ENCODE measurements at places on chromosomes 5 and 9.
A peak's percentile ranks its signal among the peaks of the same experiment; 100 is the strongest.

DNA sequence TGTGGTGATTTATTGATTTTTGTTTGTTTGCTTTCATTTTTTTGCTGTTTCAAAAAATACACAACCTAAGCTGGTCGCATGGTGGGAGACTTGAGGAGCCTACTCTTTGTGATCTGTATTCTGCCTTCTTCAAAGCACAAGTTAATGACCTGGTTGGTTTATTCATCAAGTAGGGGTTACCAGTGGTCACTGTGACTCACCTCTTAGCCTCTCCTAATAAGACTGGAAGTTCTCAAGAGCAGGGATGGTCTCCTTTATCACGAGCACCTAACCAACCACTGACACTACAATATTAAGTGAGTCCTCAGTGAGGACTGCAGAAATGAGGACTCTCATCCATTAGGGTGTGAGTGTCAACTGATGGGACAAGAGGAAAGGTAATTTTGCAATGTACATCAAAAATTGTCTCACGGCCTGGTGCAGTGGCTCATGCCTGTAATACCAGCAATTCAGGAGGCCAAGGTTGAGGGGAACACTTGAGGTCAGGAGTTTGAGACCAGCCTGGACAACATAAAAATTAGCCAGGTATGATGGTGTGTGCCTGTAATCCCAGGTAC lies 13.6 kb upstream of the MTMR12 start:
- no peak for DNase-seq

DNA sequence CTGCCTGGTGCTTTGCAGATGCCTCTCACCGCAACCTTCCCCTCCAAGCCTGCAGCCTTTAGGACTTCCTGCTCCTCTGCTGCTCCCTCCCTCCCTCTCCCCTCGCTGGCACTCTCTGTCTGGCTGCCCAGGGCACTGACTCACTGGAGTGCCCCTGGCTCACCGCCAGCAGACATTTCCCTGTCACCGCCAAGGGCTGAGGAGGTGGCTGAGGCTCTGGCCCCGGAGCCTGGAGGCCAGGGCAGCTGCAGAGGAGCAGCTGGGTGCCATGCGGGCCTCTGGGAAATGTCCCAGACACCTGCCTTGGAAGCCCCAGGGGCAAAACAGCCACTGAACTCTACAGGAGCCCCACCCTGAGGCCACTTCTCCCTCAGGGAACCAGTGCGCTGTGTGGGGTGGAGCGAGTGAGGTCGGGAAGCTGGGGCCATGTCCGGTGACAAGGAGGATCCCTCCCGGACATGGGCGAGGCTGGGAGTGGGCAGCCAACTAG lies 53.4 kb downstream of the TENT4A start:
- peak; percentile 34 for DNase-seq

- no peak for DNase-seq
Measured at GRCh38 chr5:154095904-154096303, 57.1 kb downstream of the MFAP3 start.

DNA sequence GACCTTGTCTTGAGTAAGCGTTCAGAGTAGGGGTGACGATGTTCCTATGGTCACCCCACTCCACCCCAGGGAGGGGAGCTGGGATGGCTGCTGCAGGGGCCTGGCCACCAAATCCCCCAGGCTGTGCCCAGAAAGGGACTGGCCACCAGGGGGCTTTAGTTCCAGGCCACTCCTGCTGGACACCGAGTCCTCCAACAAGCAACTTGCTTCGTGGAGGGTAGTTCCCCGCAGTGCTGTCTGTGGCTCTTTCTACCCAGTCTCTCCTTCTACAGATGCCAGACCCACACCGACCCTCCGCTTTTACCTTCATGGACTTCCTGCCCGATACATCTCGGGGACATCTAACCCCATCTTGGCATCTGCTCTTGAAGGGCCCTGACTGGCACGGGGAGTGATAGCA lies 35.7 kb upstream of the GABRP start:
- no peak for DNase-seq

- DNase-seq, result no peak
Measured at GRCh38 chr5:9878206-9878605, 248.1 kb upstream of the TAS2R1 start.

- DNase-seq, result peak; percentile 34
Measured at GRCh38 chr5:115423541-115423940, 121.0 kb downstream of the FEM1C start.

- DNase-seq, result no peak
Measured at GRCh38 chr9:108477529-108478006, 378.2 kb downstream of the ACTL7B start.

GRCh38 chr9:68821911-68822310 lies 116.9 kb downstream of the PIP5K1B start:
- no peak for DNase-seq

DNA sequence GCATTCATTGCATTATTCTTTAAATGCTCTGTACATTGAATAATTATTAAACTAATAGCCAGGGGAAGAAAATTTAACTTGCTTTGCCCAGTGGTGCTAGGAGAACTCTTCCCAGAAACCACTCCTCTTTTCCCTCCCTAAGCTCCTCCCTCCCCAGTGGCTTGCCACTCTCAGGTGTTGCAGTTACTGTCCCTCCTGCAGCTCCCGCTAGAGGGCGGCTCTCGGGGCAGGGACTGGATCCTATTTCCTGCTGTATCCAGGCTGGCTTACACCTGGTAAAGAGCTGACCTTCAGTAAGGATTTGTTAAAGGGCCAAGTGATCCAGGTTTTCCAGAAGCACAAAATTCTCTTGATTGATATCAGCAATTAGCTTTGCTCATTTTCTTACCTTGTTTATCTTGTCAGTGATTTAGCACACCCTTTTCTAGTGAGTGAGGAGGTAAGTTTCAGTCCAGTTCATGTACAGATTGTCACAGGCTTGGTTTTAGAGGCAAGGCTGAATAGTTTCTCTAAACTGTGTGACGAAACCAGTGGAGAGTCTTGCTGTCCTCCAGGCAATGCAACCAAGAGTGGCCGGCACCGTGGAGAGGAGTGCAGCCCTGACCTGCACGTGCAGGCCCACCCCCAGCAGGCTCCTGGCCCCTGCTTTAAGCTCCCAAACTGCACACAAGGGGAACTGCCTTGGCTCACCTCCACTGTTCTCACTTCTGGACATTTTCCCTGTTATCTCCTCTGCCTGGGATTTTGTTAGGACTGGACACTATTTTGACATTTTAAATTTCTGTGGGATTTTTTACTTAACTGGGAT lies 423.8 kb downstream of the SPOCK1 start:
- DNase-seq, result no peak

DNA sequence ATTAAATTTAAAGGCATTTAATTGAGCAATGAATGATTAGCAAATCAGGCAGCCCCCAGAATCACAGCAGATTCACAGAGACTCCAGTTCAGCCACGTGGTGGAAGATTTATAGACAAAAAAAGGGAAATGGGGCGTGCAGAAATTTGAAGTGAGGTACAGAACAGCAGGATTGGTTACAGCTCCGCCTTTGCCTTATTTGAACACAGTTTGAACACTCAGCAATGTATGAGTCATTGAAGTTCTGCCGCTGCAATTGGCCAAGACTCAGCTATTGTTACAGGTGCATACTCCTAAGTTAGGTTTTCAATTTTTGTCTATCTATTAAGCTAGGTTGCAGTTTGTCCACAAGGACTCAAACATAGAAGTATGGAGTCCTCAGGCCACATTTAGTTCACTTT lies 157.7 kb upstream of the SLC12A2 start:
- DNase-seq, result no peak

- DNase-seq, result no peak
Measured at GRCh38 chr5:172564188-172564587, 76.9 kb upstream of the NEURL1B start.

GRCh38 chr5:9020996-9021395 lies 524.9 kb downstream of the SEMA5A start:
- DNase-seq, result no peak

DNA sequence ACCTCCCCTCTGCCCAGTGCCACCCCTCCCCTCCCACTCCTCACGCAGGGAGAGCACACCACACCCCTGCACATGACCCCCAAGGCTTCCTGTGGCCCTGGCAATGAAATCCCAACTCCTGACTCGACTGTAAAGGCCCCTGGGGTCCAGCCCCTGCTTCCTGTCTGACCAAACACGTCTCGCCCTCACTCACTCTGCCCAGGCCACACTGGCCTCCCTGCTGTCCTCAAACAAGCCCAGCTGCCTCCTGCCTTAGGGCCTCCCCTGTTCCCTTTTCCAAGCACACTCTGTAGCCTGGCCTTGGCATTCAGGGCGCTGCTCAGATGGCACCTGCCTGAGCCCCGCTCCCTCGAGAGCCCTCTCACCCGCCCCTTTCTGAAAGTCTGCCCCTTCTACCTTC lies 42.4 kb downstream of the HK3 start:
- no peak for DNase-seq

DNA sequence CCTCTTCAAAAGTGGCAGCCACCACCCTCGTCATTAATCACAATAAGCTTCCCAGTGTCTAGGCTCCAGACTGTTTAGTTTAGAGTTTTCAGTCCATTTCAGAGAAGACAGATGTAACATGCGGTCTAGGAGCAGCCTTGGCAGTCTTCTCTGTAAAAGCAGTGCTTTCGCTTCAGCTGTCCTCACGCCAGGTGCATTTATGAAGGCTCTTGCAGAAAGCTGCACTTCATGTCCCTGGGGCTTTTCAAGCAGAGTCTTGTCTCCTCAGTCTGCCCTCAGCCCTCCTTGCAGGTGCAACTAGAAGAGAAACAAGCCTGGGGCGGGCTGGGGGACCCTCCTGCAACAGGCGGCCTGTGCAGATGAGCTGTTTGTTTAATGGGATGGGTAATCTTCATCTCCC lies 281.9 kb downstream of the DRD1 start:
- DNase-seq, result no peak

DNA sequence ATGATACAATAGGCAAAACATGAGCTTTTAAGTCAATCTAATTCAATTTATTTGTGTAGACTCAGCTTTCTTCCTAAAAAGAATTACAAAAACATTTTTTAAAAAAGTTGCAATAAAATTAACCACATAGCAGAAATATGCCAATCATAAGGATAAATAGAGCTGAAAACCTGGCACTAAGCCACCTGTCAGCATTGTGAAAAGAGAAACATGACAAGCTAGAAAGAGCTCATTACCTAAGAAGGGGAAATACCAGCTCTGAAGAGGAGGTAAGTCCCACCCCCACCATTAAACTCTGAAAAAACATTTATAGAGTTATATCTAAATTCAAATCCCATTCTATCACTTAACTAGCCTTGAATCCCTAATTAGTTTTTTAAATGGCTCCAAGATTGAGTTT lies 372.9 kb downstream of the OSTF1 start:
- DNase-seq, result no peak

DNA sequence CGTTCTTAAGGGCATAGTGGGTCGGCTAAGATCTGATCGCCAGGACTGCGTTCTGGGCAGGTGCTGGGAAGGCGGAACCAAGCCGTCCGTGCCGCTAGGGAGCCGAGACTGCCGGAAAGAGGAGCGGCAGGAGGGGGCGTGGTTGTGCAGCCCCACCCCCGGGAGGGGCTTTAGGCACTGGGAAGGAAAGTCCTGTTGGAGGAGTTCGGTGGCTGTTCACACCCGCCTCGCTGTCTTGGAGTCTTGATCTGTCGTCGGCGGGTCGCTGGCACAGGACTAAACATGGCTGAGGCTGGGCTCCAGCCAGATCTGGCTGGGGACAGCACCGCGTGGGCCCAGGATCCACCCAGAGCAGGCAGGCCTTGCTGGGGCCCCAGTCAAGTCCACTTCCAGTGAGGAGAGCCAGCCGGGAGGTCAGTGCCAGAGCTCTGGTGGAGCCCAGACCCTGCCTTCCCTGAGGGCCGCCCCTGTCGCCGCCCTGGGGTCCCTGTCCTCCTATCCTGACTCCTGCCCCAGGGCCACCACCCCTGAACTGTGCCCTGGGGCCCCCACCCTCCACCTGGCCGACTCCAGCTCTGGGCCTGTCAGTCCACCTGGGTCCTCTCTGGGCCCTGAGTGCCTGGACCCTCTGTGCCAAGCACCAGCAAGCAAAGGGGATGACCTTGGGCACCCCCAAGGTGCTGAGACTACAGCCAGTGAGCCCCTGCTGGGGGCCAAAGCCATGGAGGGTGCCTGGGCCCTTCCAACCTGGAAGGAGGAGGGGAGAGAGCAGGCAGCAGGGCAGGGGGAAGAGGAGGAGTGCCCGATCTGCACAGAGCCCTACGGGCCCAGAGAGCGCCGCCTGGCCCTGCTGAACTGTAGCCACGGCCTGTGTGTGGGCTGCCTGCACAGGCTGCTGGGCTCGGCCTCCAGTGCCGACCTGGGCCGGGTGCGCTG lies 4.5 kb downstream of the RNF208 start:
- no peak for DNase-seq

- DNase-seq, result no peak
Measured at GRCh38 chr5:36325196-36325595, 23.5 kb upstream of the RANBP3L start.

DNA sequence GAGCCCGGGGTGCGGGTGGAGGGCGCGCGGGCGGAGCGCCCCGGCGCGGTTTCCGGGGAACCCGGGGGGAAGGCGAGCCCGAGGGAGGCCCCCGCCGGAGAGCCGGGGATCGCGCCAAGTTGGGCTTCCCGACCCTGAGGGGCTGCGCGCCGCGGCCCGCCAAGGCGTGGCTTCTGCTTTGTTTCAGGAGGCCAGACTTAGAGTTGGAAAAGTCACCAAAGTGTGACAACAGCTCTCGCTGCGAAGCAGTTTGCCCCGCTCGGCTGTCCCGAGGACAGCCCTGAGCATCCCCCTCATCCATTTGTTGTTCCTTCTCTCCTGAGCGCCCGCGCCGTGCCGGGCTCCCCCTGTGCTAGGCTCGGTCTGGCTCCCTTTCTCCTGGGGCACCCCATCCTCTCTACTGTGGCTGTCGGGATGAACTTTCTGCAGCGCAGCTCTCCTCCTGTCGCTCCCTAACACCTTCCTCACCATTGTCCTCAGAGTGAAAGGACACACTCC lies 410 bp downstream of the GLIPR2 start:
- peak; percentile 30 for DNase-seq

- peak; percentile 55 for DNase-seq
Measured at GRCh38 chr5:135851186-135851914, 16.9 kb downstream of the SLC25A48 start.

- no peak for DNase-seq
Measured at GRCh38 chr5:57802131-57802530, 319.5 kb upstream of the ACTBL2 start.

DNA sequence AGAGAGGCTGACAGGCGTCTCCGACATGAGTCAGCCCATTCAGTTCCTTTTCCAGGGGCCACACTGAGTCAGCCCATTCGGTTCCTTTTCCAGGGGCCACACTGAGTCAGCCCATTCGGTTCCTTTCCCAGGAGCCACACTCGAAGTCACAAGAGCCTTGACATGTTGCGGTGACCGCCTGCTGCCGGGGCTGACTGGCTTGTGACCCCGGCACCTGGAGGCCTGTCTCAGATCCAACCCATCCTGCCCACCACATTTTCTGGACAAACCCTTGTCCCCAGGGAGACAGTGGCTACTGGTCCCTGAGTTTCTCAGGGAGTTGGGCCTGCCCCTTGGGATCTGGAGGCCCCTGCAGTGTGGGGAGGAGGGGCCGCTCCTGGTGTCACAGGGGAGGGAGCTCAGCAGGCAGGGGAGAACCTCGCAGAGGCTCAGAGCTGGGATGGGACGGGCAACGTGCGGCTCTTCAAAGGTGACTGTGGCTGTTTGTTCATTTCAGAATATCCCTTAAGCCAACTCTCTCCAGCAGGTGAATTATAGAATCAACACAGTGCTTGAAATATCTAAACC lies 40.5 kb upstream of the LPCAT1 start:
- DNase-seq, result no peak
